T-cell (primary cell): ENCODE measurements at places on chromosomes 6 and 20. TPM values are rescaled to one million over a fixed set of nuclear protein-coding genes. Genes with fewer than 3 reads are reported as not detected.
A peak's percentile ranks its signal among the peaks of the same experiment; 100 is the strongest.

DNA sequence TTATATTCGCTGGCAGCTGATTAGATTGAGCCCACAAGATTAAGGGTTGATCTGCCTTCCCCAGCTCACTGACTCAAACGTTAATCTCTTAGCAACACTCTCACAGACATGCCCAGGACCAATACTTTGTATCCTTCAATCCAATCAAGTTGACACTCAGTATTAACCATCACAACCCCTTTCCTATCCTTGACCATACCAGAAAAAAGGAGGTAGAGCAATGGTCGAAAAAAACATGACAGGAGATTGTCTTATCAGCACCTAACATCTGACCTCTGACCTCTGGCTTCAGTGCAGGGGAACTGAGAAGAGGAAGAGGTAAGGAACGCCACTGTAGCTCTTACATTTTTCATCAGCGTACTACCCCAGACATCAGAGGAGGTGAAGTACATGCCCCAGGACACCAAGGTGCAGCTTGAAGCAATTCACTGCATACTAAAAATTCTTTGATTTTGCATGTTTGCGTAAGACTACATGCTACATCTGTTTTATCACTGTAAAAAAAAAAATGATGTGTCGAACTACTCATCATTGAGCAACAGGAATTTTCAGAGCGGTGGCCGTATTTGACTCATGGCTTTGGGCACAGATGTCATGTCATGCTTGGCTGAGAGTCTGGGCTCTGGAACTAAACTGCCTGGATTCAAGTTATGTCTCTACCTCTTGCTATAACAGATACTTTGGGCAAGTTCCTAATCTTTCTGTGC, 188.0 kb upstream of the TAB2 start:
- DNase-seq: no peak

DNA sequence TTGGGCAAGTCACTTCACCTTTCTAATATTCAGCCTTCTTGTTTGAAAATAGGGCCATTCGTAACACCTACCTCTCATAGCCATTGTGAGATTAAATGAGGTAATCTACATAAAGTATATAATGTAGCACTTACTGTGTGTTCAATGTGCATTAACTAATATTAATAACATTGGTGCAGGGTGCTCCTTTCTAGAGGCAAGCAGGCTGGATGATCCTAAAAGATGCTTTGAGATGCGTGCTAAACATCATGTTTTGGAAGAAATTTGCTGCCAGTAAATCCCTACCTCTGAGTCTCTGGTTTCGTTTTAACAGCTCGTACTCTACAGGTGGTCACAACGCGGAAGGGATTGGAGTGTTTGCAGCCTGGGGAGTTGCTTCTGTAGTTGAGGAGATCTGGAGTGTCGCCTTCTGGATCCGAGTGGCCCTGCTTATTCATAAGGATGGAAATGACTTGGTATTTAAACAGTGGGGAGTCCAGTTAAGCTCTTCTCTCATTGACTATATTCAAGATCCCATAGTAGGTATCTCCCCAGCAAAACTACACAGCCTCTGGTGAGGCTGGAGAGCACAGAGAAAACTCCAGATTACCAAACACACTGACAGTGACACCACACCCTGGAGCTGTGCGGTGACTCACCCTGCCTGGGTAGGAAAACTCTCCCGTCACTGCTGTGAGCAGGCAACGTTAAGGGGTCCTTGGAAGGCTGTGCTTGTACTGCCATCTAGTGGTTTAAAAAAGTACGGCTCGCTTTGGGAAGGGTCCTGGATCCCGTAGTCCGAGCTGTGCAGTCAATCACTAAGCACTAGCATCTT, 107.9 kb downstream of the MAP3K7 start:
- peak; percentile 74 for DNase-seq

GRCh38 chr20:22207280-22207679, 377.1 kb downstream of the FOXA2 start:
- no peak for DNase-seq

GRCh38 chr6:34512738-34513115, 43.4 kb downstream of the SPDEF start:
- DNase-seq: no peak

DNA sequence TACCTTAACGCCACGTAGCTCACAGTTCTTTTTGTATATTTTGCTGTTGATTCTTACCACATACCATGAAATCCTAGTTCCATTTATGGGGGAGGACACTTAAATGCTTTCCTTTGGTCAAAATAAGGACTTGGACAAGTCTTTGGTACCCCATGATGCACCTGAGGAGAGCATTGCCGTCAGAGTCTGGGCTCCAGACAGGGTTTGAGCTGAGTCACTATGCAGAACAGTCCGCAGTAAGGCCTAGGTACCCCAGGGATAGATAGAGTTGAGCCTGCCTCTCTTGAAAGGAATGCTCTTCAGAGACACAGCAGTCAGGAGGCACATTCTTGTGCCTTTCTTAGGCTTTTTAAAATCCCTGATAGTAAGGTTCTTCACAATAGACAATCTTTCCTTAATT, 6.0 kb downstream of the PARD6B start:
- no peak for DNase-seq

GRCh38 chr6:99434702-99435530, 9.8 kb upstream of the PNISR start:
- DNase-seq: no peak

DNA sequence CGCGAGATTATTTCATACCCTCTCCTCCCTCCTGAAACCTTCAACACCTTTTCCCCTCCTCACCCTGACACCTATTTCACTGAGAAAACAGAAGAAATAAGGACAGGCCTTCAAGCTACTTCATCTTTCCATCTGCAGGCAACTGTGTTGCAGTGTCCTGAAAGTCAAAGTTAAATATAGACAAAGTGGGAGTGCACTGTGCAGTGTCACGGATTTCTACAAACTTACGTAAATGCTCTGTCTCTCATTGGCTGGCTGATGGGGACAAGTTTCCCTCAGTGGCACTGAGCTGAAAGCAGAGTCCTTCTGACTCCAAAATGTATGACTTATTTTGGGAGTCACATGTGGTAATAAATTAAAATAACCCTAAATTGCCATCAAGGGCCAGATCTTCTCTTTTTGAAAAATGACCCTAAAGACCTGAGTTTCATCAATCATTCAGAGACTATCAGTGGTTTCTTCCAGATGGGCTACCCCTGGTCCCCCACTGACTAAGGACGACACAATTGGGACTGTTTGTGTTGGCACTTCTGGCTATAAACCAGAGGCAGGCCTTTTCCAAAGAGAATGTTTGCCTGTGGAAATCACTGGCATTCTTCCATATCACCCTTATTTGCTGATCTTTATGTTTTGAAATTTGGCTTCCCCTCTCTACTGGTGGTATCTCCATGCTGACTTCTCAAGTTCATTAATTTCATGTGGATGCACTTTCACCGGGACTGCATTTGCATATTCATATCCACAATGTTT, 21.6 kb downstream of the ALDH8A1 start:
- no peak for DNase-seq

Gene OLIG3
- not detected for total RNA-seq

Gene NELFE
- 48.1 TPM for total RNA-seq
